ENCODE measurements at places on chromosomes 6 and 20.

DNA sequence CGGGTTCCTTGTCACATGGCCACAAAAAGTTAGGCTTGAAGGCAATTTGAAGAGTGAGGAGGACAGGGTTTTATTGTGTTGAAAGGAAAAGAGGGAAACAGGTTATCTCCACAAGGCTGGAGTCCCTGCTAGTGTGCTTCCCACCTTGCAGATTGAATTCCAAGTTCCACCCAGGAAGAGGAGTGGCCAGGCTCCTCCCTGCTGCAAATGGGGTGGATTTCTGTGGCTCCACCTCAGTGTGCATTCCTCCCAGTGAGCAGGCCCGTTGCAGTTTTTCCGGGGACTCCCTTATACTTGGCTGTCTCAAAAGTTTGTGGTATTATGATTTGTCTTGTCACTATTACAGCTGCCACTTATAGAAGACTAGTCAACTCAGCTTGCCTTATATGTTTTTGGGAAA, 281.8 kb upstream of the PLCB4 start:
- no peak for DNase-seq

DNA sequence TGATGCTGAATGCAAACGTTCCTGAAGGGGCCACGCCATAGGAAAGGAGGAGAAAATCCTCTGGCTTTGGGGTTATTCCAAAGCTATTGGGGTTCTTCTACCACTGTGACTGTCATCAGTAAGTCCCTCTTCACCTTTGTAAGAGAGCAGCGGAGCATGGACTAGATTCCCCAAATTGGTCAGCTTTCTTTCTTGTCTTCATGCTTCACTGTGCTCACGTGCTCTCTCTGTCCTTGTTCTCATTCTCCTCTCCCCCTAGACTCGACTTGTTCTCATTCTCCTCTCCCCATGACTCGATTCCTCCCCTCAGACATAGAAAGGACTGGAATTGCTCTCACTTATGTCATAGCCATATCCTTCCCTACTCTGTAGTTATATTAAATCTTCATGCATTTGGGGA, 54.8 kb upstream of the ADGRG6 start:
- no peak for DNase-seq

DNA sequence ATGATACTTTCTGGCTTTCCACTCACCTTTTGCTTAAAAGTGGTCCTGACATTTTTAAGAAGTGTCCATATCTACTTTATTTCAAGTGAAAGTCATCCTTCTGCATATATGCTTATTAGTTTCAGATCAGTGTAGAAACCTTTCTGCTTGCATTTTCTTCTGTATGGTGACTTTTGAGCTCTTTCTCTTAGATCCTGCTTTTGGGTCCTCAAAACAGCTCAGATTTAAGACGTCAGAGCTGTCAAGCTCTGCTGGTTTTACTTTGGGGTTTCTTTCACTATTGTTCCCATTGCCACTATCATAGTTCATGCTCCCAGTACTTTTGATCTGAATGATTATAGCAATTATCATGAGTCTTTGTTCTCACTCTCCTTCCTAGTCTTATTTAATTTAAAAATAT, 41.7 kb downstream of the BCKDHB start:
- no peak for DNase-seq

- DNase-seq, result no peak
Measured at GRCh38 chr6:101537753-101538316, 144.3 kb downstream of the GRIK2 start.

GRCh38 chr20:36468149-36469000, 72.9 kb upstream of the MYL9 start:
- DNase-seq, result no peak

GRCh38 chr6:39367700-39368099, 45.2 kb upstream of the KCNK16 start:
- no peak for DNase-seq

DNA sequence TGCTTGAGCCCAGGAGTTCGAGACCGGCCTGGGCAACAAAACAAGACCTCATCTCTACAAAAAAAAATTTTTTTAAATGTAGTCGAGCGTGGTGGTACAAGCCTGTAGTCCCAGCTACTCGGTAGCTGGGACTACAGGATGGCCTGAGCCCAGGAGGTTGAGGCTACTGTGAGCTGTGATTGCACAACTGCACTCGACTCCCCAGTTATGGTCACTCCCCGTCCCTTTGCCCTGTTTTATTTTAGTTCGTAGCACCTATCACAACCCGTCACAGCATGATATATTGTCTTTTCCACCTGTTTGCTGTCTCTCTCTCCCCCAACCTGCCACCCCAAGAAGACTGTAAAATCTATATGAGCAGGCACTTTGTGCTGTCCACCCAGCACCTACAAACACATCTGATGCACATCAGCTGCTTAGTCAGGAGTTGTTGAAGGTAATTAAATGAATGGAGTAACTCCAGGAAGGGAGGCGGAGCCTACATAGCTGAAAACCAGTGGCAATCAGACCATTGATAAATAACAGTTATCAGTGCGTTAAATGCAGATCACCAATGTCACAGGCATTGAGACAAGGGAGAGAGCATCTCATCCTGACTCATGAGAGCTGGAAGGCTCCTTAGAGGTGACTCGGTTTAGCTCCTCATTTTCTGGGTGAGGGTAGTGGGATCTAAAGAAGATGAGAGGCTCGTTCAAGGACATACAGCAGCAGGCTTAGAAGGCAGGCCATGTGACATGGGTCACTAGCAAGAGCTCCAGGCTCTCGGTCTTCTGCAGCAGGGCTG, 14.4 kb upstream of the XRN2 start:
- no peak for DNase-seq

DNA sequence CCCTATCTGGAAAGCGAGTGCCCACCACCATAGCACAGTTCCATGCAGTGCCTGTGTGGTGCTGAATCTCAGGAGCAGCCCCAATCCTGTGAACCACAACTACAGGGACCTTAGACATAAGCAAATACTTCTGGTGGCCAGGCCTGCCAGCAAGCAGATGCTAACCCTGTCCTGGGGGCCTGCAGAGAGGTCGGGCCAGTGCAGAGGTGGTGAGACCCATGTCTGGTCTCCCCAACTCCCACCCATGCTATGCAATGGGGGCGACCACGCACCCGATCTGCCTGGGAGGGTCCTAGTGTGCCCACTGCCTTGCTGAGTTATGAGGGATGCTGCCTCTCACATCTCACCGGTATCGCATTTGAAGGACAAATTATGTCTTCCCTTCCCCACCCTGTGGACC, 151.6 kb upstream of the ZNF337 start:
- DNase-seq, result no peak

DNA sequence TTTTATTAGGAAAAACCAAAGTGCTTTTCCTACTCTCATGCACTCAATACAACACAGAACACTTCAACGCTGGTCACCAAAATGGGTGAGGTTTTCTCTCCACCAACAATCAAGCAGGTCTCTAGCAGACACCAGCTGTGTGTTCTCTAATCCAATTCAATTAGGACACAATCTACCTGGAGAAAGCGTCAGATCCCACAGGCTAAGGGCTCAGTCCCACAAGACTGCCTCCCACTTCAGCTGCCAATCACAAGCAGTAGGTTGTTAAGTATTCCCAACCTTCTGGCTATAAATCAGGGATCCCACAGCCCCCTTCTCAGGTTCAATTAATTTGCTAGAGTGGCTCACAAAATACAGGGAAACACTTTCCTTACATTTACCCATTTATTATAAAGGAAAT, 47.7 kb downstream of the STMND1 start:
- DNase-seq, result no peak

DNA sequence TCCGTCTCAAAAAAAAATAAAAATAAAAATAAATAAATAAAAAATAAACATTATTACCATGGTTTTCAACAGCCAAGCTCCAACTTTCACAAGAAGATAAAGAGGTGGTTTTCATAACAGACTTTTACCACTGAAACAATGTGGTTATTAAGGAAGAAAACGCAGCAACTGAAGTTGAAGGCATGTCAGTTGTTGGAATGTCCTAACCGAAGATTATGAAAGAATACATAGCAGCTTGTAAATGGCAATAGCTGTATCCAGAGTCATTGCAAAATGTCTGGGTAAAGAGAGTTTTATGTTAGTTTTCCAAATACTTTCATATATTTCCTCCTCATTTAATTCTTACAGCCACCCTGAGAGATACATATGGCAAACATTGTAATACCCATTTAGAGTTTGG, 161.6 kb upstream of the MARCKS start:
- DNase-seq, result no peak

DNA sequence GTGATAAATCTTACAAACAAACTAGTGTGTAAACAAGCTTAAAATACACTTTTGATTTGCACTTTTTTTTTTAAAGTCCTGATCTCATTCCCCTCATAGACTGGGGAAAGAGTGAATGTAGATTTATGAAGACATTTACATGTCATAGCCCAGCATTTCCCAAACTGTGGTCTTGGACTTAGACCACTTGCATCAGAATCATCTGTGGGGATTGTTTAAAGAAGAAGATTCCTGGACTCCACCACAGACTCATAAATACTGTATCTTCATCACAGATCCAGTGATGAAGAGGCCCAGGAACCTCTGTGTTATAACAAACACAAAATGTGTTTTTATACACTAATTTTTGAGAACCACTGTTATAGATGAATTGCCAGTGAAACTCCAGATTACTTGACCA, 99.5 kb downstream of the KCNQ5 start:
- DNase-seq, result no peak

GRCh38 chr20:23226612-23227265, 123.9 kb upstream of the NXT1 start:
- DNase-seq, result no peak

GRCh38 chr20:41137614-41138474, 501 bp downstream of the PLCG1 start:
- no peak for DNase-seq

- no peak for DNase-seq
Measured at GRCh38 chr6:140538926-140539325, 1164.5 kb upstream of the CITED2 start.

- DNase-seq, result no peak
Measured at GRCh38 chr6:3741477-3741871, 10.0 kb downstream of the PXDC1 start.

DNA sequence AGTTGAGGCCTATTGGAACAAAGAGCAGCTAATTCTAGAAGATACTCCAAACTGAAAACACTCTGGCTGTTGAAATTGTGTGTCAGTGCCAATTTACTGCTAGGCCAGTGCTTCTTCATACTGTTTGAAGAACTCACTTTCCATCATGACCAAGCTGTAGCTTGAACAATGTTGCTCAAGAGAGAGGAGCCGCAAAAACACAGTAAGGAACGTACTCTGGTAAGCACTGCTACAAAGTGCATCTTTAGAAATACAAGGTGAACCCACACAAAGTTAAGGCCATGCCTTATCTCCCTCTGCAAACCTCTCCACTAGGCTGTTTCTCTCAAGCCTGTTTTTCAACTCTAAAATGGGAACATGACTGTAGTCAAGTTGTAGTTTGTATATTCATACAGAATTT, 74.5 kb upstream of the TULP1 start:
- DNase-seq, result no peak

DNA sequence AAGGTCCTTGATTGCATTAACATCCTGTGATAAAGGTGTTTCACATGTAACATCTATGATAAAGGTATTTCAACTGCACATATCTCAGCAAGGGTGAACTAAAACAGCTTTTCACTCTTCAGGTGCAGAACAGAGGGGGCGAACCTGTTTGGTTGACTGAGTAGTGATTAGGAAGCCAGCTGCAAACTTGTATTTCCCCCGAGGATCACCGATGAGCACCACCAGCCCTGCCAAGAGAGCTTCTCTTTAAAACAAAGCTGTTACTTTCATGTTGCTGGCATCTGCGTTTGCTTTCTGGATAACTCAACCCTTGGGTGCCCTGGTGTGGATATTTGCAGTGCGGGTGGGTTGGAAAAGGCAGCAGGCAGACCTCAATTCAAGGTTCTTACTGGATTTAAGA, 39.6 kb downstream of the JAG1 start:
- DNase-seq, result no peak

- DNase-seq, result no peak
Measured at GRCh38 chr6:165869526-165869925, 206.5 kb upstream of the PDE10A start.

- DNase-seq, result no peak
Measured at GRCh38 chr6:135534773-135535380, 37.3 kb upstream of the AHI1 start.

DNA sequence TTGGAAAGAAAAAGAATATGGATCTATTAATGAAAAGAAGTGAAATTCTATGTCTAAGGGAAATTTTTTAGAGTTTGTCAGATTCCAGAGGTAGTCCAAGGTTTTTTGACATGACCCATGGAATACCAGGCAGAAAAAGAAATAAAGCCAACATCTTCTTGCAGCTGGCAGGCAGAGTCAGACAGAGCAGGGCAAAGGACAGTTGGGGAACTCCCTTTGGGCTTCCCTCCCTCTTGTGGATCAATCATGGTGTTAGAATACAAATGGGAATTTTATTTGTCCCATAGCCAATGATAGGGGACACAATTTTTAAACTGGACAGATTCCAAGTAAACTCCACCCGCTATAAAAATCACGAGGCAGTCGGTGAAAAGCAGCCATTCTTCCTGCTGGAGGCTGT, 92.1 kb upstream of the TAB2 start:
- DNase-seq, result no peak

GRCh38 chr20:2767768-2768631, 32.4 kb downstream of the CPXM1 start:
- no peak for DNase-seq

GRCh38 chr6:4678506-4679300, 97.5 kb upstream of the CDYL start:
- DNase-seq, result no peak

DNA sequence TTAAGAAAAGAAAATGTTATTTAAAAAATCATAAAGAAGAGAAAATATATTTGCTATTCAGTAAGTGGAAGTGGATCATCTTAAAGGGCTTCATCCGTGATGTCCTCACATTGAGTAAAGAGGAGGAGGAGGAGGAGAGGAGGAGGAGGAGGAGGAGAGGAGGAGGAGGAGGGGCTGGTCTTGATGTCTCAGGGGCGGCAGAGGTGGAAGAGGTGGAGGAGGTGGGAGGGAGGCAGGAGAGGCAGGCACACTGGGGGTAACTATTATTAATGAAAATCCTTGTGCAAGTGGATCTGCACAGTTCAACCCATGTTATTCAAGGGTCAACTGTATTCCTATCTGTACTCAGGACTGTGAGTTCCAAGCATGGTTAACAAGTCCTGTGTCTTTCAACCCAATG, 47.0 kb upstream of the EDN1 start:
- DNase-seq, result no peak

GRCh38 chr6:53671111-53671510, 5.6 kb upstream of the KLHL31 start:
- no peak for DNase-seq
